Thyroid gland (tissue), 4 donors: ENCODE measurements at places on chromosomes 2 and 18. TPM values are rescaled to one million over a fixed set of nuclear protein-coding genes. Genes with fewer than 3 reads are reported as not detected.

MEX3C gene
- 30.6 TPM for total RNA-seq

IL36G gene
- total RNA-seq = not detected

ESPNL gene
- 1.6 TPM for total RNA-seq

UGT1A5 gene
- 1.8 TPM for total RNA-seq

GPR39 gene
- 6.8 TPM for total RNA-seq

FHL2 gene
- 36.7 TPM for total RNA-seq

RNF149 gene
- 49.5 TPM for total RNA-seq

NOTO gene
- total RNA-seq = not detected

LRRTM4 gene
- not detected for total RNA-seq

HOXD12 gene
- total RNA-seq = not detected

RUFY4 gene
- not detected for total RNA-seq

CRYGB gene
- total RNA-seq = not detected

GRCh38 chr2:121649149-121649595 lies at the start of gene CLASP1:
CLASP1 (minus strand) TSS chr2:121649462; CDS start chr2:121605895, 43,567 bp downstream.
- DNase-seq = peak; percentile 65

DNA sequence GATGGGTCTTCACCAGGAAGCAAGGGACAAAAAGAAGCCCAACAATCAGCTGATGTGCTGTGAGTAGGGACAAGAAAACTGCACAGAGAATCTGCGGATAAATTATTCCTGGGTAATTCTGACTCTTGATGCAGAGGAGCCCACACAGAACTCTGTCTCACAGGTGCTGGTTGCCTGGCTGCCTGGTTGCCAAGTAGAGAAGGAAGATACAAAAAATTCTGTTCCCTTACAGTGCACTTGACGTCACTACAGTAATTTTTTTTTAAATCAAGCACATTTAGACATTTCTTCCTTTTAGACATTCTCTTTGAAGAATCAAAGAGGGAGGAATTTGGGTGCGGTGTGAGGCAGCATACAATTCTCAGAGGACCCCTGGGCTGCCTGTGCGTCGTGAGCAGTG lies 152.1 kb upstream of the SIX3 start:
- no peak for DNase-seq

GRCh38 chr2:75424936-75425619 lies 135.7 kb downstream of the EVA1A start:
- no peak for DNase-seq

DNA sequence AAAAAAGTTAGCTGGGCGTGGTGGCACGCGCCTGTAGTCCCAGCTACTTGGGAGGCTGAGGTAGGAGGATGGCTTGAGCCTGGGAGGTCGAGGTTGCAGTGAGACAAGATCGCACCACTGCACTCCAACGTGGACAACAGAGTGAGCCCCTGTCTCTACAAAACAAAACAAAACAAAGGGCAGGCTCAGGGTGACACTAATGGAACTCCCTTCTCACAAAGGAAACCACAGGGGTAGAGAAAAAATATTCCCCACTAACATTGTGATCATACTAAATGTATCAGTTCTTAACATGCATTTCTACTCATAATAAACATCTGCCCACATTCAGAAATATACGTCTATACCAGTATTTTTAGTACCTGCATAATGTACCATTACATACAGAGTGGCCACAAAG lies 21.1 kb downstream of the STAM2 start:
- no peak for DNase-seq

DNA sequence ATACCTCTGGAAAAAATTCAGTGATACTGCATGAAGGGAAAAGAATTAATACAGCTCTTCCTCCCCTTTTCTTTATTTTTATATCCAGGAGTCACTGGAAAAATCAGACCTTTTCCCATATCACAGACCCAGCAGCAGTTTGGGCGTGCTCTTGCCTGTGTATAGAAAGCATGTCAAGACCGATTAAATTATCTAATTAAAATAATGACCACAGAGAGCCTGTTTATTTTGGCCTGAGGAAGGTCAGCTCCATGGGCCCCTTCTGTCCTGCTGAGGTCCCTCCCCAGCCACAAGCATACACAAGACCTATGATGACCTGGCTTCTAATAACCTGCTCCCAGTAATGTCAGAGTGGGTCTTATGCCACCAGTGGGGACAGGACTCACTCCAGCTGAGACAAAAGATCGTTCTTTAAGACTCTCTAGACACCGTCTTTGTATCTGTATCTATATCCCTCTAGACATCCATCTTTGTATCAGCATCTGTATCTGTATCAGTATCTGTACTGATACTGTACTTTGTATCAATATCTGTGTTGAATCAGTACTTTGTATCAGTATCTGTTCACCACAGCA lies 147.8 kb downstream of the VAPA start:
- DNase-seq = no peak

- no peak for DNase-seq
These were observed 72.1 kb upstream of the NOSTRIN start for GRCh38 chr2:168730344-168730743.

GRCh38 chr2:64405581-64406406 lies 48.2 kb upstream of the LGALSL start:
- DNase-seq = no peak

DNA sequence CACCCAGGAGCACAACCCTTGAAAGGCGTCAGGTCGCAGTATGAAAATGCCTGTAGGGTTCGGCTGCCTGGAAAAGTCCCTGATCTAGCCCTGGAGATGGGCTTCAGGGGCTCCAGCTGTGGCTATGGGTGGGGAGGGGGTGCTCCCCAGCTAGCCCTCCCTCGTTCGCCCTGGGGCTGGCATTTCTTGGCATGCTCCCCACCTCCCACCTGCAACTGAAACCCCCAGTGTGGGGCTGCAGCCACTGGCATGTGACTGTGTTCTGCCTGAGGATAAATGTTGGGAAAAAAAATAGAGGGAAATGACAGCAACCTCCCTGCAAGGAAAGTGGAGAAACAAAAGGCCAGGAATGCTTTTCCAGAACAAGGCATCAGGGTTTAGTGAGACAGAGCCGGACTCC lies 109.2 kb downstream of the COPS8 start:
- no peak for DNase-seq

GRCh38 chr2:105409717-105410116 lies 10.9 kb upstream of the FHL2 start:
- peak; percentile 94 for DNase-seq

DNA sequence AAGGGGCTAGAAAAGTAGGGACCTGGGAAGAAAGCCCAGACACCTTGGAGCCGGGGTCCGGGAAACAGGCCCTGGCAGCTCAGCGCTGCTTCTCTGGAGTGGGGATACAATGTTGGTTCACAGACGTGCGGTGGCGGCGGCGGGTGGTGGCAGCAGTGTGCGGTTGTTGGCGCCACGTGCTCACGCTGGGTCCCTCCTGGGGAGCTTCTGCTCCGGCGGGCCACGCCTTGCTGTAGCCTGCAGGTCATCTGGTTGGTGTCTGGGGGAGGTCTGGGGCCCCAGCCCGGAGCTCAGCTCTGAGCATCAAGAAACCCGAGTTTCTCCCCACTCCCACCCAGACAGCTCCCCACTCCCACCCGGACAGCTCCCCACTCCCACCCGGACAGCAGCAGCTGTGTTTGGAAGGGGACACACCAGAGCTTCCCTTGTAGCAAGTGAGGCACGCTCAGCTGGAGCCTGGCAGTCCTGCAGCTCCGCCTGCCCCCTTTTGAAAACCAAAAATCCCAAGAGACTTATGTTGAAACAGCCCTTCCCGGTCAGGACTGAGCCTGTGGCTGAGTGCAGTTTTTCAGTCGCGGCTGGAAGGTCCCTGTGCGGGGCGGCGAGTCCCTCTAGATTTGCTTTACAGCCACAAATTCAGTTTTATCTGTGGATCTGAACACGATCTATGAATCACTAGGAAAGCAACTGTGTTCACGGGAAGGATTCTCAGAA lies 46.9 kb downstream of the NFATC1 start:
- DNase-seq = no peak

DNA sequence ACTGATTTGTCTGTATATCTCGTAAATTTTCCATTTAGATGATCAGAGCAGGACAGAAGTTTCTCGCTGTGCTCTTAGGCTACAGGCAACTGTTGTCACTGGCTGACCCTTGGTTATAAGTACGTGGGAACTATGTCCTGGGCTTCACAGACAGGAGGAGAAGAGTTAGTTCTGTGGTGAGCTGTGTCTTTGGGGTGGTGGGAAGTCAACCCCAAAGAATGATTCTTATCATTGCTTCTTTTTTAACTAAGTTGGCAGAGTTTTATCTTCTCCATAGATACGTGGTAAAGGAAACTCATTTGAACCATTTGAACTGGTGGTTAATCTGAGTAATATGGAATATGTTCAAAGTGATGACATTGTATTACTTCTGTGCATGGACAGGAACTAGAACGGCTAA lies 230.6 kb upstream of the EPAS1 start:
- DNase-seq = no peak

DNA sequence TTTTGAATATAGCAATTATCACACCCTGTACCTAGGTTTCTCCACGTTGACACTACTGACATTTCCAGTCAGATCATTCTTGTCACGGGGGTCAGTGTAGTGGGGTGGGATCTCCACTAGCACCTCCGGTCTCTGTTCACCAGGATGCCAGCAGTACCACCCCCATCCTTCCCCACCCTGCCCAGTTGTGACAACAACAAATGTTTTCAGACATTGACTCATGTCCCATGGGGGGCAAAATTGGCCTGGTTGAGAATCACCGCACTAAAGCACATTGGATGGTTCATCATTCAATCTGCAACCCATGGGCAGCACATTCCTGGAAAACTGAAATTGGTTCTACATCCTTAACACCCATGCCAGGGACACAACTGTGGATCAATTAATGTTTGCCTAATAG lies 32.3 kb downstream of the FEZ2 start:
- no peak for DNase-seq

DNA sequence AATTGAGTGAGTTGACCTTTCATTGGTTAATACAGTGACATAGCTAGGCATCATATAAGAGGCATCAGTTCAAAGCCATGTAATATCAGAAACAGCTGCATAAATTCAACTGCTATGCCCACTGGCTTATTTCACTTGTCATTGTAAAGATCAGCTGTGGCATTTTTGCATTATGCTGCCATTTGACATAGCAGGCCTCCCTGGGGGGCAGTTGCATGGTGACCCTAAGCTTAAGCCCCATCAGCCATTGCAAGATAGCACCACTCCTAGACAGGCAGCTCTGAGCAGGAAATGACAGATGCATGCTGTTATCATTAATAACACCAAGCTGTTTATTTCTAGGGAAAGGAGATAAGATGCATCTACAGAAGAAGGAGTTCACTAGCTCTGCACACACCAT lies 233.4 kb upstream of the CNTNAP5 start:
- DNase-seq = no peak

GRCh38 chr2:171447675-171448074 lies 13.6 kb downstream of the DCAF17 start:
- no peak for DNase-seq

GRCh38 chr2:6011921-6012320 lies 319.7 kb downstream of the SOX11 start:
- DNase-seq = no peak

DNA sequence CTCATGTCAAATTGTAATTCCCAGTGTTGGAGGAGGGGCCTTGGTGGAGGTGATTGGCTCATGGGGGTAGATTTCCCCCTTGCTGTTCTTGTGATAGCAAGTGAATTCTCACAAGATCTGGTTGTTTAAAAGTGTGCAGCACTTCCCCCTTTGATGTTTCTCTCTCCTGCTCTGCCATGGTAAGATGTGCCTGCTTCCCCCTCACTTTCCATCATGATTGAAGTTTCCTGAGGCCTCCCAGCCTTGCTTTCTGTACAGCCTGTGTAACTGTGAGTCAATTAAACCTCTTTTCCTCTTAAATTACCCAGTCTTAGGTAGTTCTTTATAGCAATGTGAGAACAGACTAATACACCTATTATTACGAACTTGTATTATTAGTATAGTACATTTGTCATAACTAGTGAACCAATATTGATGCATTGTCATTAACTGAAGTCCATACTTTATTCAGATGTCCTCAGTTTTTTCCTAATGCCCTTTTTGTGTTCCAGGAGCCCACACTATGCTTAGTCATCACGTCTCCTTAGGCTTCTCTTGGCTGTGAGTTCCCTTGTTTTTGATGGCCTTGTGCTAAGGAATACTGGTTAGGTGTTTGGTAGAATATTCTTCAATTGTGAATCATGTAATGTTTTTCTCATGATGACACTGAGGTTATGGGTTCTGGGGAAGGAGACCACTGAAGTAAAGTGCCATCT lies 4.5 kb upstream of the MAP3K2 start:
- DNase-seq = no peak

DNA sequence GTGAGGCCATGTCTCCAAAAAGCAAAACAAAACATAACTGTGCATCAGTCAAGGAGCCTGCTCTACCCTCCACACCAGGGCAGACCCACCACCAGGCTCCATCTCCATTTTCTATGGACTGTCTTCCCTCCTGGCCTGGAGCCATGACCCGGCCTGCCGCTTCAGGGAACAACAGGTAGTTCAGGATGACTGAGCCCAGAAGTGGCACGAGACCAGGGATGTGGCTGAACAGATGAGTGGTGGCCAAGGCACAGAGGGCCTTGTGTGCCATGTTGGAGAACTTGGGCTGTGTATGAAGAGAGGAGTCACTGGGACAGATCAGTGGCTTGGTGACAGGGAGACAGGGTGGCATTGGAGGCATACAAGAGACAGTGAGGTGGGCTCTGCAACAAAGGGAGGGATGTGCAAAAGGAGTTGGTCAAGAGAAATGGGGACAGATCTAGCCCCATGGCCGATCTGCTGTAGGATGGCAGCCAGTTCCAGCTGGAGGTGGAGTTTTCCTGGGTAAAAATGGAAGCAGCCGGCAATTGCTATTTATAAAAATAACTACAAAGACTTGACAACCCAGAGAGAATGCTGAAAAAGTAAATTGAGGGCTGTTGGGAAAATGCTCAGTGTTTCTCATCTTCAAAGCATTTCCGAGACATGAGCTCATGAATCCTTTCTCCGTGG lies 35.0 kb downstream of the TMEM177 start:
- peak; percentile 95 for DNase-seq

GRCh38 chr2:208570851-208571763 lies 164.5 kb downstream of the PTH2R start:
- no peak for DNase-seq

DNA sequence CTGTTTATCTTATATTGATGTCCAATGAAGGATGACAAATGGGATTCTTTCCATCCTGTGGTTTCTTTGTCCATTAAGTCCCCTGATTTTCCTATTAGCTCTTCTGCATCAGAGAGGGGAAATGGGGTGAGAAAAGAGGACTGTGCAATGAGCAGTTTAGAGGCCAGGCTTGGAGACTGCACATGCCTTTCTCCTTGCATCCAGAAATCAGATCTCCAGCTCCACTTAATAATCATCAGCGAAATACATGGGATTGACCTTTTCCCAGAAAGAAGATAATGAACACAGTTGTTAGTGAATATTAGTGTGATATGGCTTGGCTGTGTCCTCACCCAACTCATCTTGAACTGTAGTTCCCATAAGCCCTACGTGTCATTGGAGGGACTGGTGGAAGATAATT lies 697.4 kb downstream of the CBLN2 start:
- DNase-seq = no peak

GRCh38 chr2:41830600-41830999 lies 217.2 kb upstream of the PKDCC start:
- no peak for DNase-seq

- peak; percentile 55 for DNase-seq
These were observed 23.6 kb upstream of the SLC9A4 start for GRCh38 chr2:102449370-102449974.

GRCh38 chr2:196233805-196234475 lies 62.6 kb upstream of the STK17B start:
- DNase-seq = no peak

- no peak for DNase-seq
These were observed 492.5 kb upstream of the ID2 start for GRCh38 chr2:8189316-8189715.

GRCh38 chr18:58091099-58091611 lies 47.1 kb downstream of the NEDD4L start:
- DNase-seq = peak; percentile 33

GRCh38 chr2:105184420-105184819 lies 57.1 kb upstream of the GPR45 start:
- DNase-seq = no peak
